SW 1271 (cell line): ENCODE measurements at places on chromosomes 16 and 17.

DNA sequence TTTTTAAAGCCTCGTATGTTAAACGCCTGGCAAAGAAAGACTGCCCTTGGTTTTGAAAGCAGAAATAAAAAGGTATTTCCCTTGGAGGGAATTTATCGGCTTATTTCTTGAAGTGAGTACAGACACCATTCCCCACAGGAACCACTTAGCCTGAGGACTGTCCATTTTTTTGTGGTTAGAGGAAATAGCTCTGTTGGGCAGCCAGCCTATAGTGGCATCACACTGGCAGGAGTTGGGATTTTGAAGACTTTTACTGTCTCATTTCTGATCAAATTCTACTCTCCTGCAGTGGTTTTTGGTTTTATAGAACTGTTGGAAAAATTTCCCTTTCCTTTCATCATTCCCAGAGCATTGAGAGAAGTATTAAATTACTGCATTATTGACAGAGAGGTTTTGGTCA lies 34.1 kb upstream of the CDC6 start:
- no peak for DNase-seq

GRCh38 chr17:77727037-77727615 lies 231.4 kb upstream of the TNRC6C start:
- DNase-seq = no peak

DNA sequence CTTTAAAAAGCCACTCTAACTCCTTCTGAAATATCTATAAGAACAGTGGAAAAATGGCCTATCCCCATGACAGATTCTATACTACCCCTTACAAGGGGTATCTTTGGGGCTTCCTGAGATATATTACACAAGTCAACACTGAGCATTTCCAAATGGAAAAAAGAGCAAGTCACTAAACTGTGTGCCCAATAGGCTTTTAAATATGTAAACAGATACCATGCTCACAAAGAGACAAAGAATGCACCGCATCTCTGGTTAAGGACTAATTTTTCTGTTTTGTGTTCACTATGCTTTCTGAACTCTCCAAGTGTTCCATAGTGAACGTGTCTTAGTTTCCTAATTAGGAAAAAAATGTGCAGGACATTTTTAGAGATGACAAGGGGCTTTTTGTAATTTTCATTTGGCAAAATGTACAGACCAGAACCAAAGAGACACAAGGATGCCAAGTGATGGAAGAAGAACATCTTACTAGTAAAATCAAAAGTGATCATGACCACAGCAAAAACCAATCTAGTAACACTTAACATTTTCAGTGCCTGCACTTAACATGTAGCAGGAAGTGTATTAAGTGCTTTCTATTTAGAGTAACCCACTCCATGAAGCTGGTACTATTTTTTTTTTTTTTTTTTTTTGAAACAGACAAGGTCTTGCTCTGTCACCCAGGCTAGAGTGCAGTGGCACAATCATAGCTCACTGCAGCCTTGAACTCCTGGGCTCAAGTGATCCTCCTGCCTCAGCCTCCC lies 21.5 kb downstream of the MYH11 start:
- DNase-seq = no peak

GRCh38 chr16:4160658-4161430 lies 44.6 kb upstream of the ADCY9 start:
- no peak for DNase-seq

DNA sequence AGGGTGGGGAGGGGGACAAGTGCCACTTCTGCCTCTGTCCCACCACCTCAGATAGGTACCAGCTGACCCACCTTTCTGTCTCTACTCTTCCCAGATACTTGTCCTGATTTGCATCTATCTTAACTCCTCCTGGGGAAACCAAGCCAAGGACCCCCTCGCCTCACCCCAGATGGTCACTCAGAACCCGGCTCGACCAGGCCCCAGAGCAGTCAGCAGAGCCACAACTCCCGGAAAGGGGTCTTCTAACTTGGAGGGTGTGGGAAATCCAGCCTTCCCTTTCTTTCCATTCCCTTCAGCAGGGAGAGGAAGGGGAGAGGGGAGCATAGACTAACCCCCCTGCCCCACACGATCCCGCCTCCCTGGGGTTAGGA lies 1.9 kb downstream of the CAVIN1 start:
- DNase-seq = no peak

GRCh38 chr16:76784530-76784929 lies 406.5 kb upstream of the MON1B start:
- no peak for DNase-seq

DNA sequence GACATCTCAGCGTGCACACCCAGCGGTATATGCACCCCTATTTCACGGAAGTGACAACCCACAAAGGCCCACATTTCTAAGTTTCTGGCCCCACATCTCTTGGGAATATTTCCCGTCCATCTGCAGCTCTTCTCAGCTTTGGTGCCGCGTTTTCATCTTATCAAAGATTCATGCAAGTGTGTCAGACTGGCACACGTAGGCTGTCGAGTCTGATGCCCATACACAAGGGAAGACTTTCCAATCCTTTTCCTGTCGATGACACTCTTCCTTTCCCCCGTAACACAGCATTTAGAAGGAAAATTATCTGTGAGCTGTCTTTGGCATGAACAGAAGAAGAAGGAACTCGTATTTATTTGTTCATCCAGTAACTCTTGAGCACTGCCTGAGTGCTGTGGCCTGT lies 83.0 kb downstream of the SHISA6 start:
- no peak for DNase-seq

GRCh38 chr17:8190506-8190905 lies 526 bp upstream of the BORCS6 start:
- DNase-seq = no peak

GRCh38 chr16:78939597-78939996 lies 660.9 kb downstream of the MAF start:
- DNase-seq = no peak

DNA sequence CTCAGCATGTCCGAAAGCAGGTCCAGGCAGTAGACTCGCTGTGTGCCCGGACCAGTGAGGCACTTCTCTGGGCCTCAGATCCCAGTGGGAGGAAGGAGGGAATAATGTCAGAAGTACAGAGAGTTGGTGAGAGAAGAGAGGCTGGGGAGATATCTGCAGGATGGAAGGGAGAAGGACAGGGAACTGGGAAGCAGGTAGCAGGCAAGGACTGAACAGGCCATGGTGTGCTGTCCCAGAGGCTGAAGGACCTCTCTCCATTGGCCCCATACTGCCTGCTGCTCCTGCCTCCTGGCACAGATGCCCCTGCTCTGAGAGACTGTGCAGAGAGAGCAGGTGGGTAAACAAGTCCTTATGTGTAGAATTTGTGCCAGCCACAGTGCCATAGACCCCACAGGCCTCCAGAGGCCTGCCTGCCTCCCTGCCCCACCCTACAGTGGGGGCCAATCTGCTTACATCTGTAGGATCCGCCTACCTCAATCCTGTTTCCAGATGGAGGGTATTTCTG lies 34.2 kb upstream of the CRHR1 start:
- no peak for DNase-seq

GRCh38 chr16:70646260-70647241 lies at the start of gene IL34:
IL34 (plus strand) TSS chr16:70646559; CDS start chr16:70646948, 389 bp downstream.
- DNase-seq = no peak

DNA sequence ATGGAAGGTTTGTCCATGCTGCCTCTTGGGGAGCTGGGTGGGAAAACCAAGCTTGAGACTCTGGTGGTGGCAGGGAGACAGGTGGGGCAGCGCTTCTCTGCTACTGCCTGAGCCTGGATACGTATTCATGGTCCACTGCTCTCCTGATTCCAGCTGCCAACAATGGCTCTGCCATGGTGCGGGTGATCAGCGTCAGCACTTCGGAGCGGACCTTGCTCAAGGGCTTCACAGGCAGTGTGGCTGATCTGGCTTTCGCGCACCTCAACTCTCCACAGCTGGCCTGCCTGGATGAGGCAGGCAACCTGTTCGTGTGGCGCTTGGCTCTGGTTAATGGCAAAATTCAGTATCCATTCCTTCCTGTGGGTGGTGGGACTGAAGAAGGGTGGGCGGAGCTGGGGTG lies 4.2 kb downstream of the EDC4 start:
- no peak for DNase-seq
